ENCODE measurements at places on chromosomes 11 and 22.

DNA sequence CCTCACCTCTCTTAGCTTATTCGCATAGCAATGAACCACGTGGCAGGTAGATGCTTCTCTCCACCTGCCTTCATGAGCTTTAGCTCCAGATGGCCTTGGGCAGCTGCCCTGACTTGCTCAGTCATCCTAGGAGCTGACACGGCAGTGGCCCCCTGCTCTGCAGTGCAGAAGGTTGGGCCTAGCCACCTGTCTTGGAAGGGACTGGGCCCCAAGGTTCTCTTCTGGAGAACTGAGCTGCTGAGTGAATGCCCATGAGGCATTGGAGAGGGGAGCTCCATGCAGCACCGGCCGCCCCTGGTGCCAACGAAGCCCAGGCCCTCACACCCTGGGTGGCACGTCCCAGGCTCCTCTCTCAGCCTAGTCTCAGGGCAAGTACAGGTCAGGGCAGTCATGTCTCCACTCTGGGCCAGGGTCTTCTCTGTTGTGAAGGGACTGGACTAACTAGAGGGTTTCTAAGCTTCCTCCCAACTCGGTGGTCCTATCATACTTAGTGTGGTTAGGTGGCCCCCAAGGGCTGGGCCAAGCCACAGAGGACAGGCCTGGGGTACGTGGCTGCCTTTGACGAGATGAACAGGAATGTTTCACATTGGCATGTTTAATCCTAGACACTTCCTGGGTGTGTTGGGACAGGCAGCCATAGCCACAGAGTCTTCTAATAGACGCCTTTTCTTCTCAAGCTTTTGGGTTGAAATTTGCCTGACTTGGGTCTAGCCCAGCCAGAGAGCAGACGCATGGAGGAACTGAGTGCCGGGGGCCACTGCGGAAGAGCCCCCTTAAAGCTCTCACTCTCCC is 47.9 kb downstream of the ALX4 start:
- no peak for DNase-seq

GRCh38 chr11:512761-513595 is 5.9 kb upstream of the RNH1 start:
- no peak for DNase-seq

DNA sequence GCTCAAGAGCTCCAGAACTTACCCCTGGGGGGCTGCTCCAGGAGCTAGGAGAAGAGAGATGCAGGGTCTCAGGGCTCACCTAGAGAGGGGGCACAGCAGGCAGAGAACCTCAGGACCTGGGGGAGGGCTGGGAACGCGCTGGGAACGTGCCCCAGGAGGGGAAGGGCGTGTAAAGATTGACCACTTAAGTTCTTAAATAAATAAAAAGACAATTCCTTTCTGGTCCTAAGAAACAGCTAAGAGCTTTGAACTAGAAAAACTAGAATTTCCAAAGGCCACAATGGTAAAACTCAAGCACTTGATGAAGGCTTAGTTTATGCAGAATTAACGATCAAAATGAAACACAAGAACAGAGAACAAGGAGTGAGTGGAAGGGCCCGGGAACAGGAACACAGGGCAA is 89.1 kb downstream of the CELSR1 start:
- DNase-seq, result no peak

DNA sequence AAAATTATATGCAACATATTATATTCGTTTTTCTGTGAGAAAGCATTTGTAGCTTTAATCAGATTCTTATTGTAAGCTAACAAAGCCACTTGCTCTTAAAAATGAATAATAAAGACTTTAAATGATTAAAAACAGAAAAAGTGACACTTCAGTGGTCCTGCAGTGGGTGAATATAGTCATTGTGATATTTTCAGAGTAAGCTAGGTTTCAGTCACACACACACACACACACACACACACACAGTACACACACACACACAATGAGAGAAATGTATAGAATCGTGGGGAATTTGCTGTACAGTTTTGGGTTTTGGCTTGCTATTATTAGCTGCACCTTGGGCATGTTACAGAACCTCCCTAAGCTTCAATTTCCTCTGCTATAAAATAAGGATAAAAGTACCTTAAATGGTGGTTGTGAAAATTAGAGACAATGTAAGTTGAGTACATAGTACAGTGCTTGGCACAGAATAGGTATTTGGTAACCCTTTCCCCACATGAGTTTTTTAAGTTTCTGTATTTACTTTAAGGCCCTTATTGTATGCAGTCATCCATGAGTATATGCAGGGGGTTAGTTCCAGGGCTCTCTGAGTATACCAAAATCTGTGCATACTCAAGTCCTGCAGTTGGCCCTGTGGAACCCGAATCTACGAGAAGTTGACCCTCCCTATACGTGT is 39.8 kb downstream of the CSTPP1 start:
- no peak for DNase-seq

- DNase-seq, result no peak
Observed at GRCh38 chr11:129960216-129961214, 42.1 kb downstream of the PRDM10 start.

DNA sequence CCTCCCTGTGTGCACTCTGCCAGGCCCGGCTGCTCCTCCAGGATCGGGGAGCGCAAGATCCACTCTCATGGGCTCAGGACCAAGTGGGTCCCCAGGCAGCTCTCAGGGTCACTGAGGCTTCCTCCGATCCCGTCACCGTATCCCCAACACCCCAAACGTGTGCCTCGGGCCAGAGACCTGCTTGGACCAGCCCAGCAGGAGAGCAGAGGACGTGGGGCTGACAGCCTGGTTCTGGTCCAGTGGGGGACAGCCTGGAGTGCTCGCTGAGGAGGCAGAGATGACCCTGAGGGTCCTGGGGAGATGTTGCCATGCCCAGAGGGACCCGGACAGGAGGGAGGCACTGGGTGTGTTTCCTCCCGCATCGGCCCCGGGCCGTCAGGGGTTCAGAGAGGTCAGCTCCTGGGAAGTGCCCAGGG is 1402.6 kb downstream of the BRD1 start:
- DNase-seq, result no peak

GRCh38 chr11:93840180-93840579 is 10.2 kb downstream of the VSTM5 start:
- DNase-seq, result no peak

GRCh38 chr22:20110359-20110985 is 5.4 kb upstream of the RANBP1 start:
- DNase-seq, result no peak

- peak; percentile 50 for DNase-seq
Observed at GRCh38 chr11:1619449-1619848, 2.5 kb downstream of the KRTAP5-4 start.

DNA sequence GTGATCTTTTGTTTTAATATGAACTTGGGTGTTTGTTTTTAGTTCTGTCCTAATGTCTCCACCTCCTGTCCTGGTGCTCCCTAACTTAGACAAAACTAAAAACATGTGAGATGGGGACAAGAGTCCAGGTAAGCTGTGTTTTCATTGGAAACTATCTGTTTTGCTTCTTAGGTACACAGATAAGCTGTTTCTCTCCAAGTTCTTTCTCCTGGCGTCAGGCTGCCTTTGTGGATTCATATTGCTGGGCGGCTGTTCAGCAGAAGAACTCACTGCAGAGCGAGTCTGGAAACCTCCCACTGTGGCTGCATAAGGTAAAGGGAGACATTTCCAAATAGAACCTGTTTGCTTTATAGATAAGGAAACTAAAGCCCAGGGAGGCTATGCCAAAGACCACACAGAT is 24.7 kb downstream of the PANX1 start:
- no peak for DNase-seq

DNA sequence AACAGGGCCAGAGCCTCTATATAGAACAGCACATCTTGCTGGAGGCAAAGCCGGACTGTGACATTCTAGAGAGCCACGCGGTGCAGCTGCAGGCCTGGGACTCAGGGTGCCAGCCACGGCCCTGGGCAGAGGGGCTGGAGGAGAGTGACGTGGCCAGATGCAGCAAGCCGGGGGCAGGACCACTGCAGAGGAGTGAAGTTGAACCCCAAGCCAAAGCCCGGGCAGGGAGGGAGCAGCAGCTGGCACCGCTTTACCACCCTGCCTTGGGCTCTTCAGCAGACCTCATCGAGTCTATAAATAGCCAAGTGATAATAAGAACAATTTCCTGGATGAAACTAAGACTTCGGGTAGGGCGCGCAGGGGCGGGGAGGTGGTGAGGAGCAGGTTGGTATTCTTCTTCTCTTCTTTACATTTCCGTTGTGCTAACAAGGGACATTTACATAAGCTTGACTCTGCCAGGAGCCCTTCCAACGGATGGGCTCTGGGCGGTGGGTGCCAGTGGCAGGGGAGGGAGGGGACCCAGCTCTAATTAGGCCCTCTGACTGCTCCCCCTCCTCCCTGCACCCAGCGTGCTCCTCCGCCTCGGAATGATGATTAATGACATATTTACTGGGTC is 110.2 kb downstream of the ST3GAL4 start:
- peak; percentile 36 for DNase-seq

GRCh38 chr11:130101661-130102060 is 32.0 kb downstream of the APLP2 start:
- no peak for DNase-seq

All from KBM-7 (cell line).